Stimulated activated CD8-positive, alpha-beta memory T cell treated with anti-CD3 and anti-CD28 coated beads, Interleukin-12 subunit alpha, Interleukin-12 subunit beta, amount 100 ng/mL, for 1 hour (primary cell): ENCODE measurements at places on chromosomes 12 and 14.

DNA sequence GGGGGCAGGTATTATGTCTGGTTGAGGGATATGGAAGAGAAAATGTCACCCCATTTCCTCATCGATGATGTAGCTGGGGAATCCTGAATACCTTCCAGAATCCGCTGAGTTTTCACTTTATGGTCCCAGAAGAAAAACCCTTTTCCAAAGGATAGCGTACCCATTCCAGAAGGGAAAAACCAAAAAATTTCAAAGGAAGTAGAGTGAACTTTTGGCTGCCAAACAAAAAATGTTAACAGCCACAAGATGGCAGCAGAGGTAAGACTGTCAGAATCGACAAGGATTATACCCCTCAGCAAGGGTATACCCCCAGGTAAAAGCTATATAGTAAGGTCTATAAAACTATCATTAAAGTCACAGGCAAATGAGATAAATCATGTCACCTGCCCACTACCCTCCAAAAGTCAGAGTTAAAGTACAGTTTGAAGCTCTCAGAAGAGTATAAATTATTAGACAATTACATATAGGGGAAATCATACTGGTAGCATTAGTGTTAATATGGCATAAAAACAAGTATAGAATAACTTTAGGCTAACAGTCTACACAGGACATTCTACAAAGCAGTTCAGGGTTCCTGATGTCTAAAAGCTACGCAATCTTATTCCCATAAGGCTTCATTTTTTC, 18.0 kb downstream of the ACIN1 start:
- DNase-seq, result no peak

- no peak for DNase-seq
These were observed 33.8 kb upstream of the FGD4 start for GRCh38 chr12:32365473-32366064.

GRCh38 chr12:19869413-19869812, 430.1 kb downstream of the AEBP2 start:
- no peak for DNase-seq

GRCh38 chr14:101002738-101003137, 99.2 kb upstream of the RTL1 start:
- DNase-seq, result no peak

DNA sequence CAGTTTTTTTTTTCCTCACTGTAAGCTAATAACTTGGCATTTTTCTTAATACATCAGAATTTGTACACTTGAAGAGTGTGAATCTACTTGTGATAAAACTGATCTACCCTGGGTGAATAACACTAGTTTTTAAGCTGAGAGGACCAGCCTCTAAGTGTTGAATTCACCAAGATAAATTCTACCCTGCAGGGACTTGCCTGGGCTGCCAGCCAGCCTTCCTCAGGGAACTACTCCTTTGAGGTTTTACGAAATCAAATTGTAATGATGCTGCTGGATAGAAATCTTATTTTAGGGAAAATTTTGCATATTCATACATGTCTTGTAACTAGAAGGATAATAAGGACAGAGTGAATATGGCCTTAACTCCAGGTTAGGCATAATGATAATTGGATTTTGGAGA, 1.9 kb downstream of the MED21 start:
- no peak for DNase-seq
